ENCODE measurements at places on chromosomes 7 and 10. TPM values are rescaled to one million over a fixed set of nuclear protein-coding genes. Genes with fewer than 3 reads are reported as not detected.

GRCh38 chr10:52198540-52198939, 115.5 kb upstream of the DKK1 start:
- H3K27me3 ChIP-seq, result no peaks in the 10 kb centered on the region
- no peak overlapping the region for H3K27ac ChIP-seq
- no peaks in the 10 kb centered on the region for H3K4me1 ChIP-seq
- H3K4me3 ChIP-seq, result no peak overlapping the region

DNA sequence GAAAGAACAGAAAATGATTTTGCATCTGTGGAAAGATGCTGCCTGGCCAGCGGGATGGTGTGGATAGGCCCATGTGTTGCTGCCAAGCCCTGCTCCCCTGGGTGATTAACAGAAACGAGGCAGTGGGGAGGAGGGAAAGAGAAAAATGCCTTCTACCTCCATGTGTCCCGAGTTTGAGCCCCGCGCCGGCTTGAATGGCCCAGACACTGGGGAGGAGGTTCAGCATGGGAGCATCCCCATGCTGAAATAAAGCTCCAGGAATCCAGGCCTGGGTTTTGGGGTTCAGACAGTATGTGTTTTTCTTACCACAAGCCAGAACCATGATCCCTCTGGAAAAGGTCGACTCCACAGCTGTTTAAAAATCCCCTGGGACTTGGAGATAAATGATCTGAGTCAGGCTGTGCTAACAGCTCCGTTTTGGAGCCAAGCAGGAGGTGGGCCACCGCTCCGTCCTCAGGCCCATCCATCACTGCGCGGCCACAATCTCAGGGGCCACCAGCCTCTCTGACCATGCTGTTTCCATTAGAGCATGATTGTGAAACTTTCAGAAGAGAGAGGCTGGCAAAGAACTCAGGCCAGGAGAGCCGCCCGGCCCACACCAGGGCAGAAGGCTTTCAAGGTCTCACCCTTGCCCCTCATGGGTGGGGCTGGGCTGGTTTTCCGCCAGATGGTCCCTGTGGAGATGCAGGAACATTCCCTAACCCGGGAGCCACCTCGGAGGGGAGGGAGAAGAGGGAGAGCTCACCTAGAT, 299.7 kb downstream of the ZEB1 start:
- no peak overlapping the region for H3K4me3 ChIP-seq
- H3K4me1 ChIP-seq, result no peaks in the 10 kb centered on the region
- H3K36me3 ChIP-seq, result no peaks in the 10 kb centered on the region
- no peak overlapping the region for H3K27ac ChIP-seq

- H3K36me3 ChIP-seq, result no peaks in the 10 kb centered on the region
- no peak overlapping the region for H3K4me3 ChIP-seq
- H3K4me1 ChIP-seq, result no peaks in the 10 kb centered on the region
- H3K27me3 ChIP-seq, result no peaks in the 10 kb centered on the region
Observed at GRCh38 chr10:131641231-131641630, 259.6 kb upstream of the PPP2R2D start.

DNA sequence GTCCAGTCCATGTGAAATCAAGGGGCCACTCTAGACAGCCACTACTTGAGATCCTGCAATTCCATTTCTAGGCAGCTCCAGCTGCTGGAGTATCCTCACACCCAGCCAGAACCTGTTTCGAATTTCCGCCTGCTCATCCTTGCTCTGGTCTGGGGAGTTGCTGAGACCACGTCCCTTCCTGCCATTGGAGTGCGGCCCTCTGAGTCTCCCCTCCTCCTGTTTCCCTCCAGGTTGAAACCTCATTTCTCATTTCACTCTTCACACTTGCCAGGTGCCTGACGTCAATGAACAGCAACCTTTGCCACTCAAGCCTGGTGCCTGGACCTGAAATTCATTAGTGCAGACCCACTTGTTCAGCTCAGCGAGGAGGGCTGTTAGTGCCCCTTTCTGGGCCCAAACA, 307.5 kb upstream of the SHH start:
- H3K4me1 ChIP-seq, result no peaks in the 10 kb centered on the region
- no peak overlapping the region for H3K4me3 ChIP-seq
- no peaks in the 10 kb centered on the region for H3K27me3 ChIP-seq
- no peak for DNase-seq

- no peak overlapping the region for H3K27ac ChIP-seq
- DNase-seq, result no peak
- no peak overlapping the region for H3K4me3 ChIP-seq
- peaks cover 3% of the 10 kb centered on the region for H3K4me1 ChIP-seq
Observed at GRCh38 chr7:148348466-148348865, 242.1 kb upstream of the C7orf33 start.

DNA sequence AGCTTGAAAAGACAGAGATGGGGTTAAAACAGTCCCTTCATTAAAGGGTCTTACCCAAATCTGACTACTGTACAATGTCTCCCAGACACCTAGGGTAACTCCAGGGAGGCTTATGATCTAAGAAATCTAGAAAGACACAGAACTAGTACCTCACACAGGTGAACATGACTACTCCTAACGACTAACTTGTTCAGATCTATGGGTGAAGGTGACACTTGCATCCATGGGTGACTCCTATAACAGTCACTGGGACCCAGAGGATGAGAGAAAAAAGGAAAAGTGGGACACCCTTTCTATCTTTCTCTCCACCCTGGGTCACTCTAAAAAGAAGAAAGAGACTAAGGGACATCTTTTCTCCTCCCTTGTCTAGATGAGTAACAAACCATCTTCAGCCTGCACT, 19.2 kb downstream of the AKR1C8 start:
- no peaks in the 10 kb centered on the region for H3K36me3 ChIP-seq
- no peaks in the 10 kb centered on the region for H3K27me3 ChIP-seq
- no peaks in the 10 kb centered on the region for H3K4me1 ChIP-seq
- no peak overlapping the region for H3K4me3 ChIP-seq
- DNase-seq, result no peak

Gene RBM17
- 207 TPM for total RNA-seq

Gene CRTAC1
- not detected for total RNA-seq
